Left kidney (tissue), 8 donors: ENCODE measurements at places on chromosomes 12 and 14. TPM values are rescaled to one million over a fixed set of nuclear protein-coding genes. Genes with fewer than 3 reads are reported as not detected.

GRCh38 chr12:5846950-5847349 is 98.1 kb downstream of the ANO2 start:
- no peak for DNase-seq

DNA sequence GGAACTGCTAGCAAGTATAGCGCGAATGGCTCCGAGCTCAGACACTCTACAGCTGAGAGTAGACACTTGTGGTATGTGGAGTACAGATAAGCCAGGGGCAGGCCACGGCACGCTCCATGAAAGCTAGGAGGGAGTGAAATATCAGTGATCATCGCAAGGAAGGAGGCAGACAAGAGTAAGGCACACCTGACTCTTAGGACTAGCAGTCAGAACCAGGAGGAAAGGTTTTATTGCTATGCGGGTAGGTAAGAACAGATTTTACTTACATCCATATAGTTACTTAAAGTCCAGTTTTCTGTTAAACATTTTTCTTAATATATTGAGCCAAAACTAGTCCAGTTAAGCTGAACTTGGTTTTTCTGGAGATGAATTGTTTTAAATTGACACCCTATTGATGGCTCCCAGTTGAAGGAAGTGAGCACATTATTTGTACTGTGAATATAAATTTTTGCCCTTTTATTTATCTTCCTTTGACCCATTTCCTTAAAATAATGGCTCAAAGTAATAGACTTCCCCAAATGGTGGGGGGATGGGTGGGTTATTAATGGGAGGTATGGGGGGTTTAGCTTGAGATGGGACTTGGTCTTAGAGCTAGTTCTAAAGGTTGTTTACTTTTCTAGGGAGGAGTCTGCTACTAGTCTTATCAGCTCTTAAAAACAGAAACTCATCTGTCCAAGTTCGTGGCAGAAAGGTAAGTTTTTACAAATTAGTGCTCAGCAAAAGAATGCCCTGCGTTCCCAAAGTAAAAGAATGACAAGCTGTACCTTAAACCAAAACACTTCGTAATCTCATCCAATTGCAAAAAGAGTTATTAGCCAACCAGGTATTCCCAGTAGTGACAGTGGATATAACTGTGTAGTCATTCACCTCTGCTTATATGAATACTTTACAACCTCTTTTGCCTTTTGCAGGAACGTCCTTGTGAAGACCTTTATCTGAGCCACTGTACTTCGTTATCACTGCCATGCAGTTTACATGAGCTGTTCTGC is 5.8 kb downstream of the HNRNPA1 start:
- no peak for DNase-seq

Gene DIABLO
- polyA plus RNA-seq = 75.2 TPM

- DNase-seq = no peak
These were observed 40.3 kb upstream of the NTF3 start for GRCh38 chr12:5391653-5392052.

DNA sequence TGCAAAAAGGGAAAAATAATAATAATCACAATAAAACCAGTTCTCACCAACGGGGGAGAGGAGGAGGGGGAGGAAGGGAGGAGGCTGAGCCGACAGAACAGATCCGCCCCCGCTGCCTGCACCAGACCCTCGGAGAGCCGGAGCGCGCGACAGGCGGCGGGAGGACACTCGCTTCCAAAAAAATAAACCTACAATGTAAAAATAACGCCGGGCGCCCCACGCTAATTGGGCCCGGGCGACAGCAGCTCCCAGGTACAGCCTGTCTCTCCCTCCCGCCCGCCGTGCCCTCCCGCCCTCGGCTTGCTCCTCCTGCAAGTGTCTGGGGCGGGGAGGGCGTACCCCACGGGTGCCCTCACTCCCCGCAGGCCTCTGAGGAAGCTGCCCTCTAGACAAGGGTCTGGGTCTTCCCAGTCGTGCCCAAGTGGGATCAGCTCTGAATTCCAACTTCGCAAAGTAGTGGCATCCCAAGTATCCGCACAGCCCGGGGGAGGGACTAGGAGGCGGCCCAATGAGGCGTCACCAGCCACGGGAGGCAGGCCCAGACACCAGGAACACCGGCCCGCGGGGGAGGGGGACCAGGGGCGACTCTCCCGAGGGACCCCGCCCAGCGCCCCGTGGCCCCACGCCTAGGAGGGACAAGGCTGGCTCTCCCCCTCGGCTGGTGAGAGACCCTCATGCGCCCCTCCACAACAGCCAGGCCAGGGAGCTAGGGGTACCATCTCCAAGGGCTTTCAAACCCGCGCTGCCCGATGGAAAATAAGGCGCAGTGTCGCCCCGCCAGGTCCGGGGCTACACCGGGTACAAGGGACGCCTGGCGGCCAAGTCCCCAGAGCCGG is 1.0 kb downstream of the NCOR2 start:
- DNase-seq = peak; percentile 83

Gene PTCSC3
- 0.67 TPM for polyA plus RNA-seq

Gene CLEC4D
- polyA plus RNA-seq = 0.43 TPM

Gene SLCO1B1
- not detected for polyA plus RNA-seq

DNA sequence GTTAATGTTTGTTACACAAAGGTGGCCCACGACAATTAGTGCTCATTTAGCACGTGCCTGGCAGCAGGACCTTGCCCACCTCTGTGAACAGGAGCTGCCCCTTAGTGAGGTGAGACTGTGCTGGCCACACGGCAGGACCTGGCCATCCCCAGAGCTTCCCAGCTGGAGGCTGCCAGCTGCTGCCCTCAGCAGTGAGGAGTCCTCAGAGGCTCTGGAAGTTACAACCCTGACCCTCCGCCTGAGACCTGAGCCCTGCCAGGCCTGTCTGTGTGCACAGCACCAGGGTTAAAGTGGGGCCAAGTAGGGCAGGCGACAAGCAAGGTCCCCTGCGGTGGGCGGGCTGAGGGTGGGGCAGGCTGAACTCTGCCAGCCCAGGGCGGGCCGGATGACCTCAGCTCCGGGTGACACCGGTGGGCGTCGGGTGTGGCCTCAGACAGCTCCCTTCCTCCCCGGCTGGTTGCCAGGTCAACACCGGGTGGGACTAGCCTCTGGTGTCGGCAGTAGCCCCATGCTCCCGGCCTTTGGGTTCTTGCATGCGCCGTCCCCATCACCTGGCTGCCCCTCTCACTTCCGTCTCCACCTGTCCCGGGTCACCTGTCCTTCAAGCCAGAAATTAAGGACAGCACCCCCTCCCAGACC is 9.2 kb upstream of the LBHD2 start:
- no peak for DNase-seq

Gene KCNK13
- polyA plus RNA-seq = 0.15 TPM

DNA sequence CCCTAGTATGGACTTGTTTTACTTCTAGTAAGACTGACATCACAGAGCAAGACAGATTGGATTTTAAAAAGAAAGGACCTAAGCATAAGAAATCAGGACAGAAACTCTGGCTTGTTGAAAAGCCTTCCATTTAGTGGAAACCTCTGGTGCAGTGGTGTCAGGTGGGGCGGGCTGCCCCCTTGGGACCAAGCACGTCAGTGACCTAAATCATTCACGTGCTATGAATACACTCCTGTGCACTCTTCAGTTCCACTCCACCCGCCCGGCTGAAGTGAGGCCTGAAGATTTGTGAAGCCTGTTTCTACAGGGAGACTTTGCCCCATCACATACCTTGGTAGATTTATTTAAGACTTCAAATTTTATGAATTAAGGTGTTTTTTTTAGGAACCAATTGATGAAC is 58.2 kb upstream of the STRN3 start:
- DNase-seq = no peak

DNA sequence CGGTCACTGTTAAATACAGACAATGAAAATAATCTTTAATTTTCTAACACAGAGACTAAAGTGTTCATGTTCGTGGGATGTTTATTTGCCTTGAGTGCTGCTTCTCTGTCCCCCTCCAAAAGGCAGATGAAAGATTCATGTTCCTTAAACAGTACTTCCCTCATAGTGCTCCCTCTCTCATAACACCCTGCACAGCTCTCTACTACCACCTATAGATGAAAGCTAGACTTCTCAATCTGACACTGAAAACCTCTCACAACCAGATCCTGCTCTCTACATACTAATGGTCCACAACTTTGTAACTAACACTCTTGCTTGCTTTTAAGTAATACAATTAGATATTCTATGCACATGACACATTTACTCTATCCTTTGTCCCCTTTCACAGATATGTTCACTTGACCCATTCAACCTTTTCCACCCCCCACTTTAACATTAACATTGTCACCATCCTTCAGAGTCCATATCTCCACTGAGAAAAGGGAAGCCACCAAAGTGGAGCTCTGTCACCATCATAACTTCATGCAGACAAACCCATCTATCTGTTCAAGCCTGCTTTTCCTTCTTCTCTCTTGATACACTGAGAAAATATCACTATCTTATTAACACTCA is 266.4 kb upstream of the USP15 start:
- peak; percentile 26 for DNase-seq

Gene JDP2
- 17.0 TPM for polyA plus RNA-seq

- no peak for DNase-seq
These were observed 614 bp upstream of the MARK3 start for GRCh38 chr14:103384450-103385151.

DNA sequence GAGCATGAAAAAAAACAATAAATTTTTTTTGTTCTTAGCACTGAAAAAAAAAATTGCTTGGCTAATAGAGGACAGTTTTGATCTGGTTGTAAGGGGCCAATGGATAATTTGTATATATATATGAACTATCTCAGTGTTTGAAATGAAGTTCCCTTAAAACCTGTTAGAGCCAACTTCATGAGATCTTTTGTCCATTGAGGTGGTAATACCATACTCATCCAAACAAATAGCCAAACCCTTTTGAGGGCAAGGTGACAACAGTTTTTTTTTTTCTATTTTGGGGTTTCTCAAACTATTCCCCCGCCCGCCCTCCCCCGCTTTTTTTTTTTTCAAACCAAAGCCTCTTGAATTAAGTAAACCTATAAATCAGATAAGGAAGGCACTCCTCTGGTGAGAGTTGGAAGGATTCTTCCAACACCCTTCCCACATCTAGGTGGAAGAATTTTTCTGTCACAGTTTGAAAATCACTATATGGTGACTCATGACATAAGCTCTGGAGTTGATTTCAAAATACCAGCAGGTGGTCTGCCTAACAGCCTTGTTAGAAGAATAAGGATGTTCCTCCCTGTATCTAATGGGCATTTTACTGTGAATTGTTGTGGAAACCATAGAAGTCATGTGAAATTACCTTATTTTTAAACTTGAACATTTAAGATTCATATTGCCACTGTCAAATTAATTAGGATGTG is 10.2 kb downstream of the ARHGAP5 start:
- DNase-seq = no peak

Gene PPP1R1A
- 52.6 TPM for polyA plus RNA-seq

GRCh38 chr12:122473543-122474323 is 27.0 kb downstream of the ZCCHC8 start:
- DNase-seq = no peak

- no peak for DNase-seq
These were observed 136.4 kb upstream of the LGR5 start for GRCh38 chr12:71303199-71303598.

DNA sequence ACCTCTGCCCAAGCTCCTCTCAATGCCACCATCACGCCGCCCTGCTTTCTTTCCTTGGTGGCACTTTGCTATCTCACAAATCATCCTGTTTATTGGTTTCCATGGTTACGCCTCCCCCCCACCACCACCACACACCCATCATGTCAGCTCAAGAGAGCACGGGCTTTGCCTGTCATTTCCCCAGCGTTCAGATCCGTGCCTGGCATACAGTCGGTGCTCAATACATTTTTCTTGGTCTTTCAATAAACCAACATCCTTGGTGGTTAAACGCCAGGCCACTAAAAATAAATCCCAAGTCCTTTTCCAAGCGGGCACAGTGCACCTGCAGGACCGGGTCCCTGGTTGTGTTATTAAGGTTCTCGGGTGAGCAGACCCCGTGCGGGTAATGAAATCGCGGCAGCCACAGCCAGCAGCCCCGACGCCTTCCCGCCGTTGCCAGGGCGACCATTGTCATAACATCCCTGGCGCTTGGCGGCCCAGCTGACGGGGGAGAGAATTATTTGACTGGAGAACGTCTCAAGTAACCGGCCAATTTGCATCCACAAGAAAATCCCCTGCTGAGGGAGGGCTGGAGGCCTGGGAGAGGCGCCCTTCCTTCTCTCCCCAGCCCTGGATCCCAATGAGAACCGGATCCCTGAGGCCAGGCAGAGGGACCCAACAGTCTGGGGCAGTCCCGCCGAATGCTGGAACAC is 92.9 kb downstream of the KSR2 start:
- DNase-seq = peak; percentile 76

DNA sequence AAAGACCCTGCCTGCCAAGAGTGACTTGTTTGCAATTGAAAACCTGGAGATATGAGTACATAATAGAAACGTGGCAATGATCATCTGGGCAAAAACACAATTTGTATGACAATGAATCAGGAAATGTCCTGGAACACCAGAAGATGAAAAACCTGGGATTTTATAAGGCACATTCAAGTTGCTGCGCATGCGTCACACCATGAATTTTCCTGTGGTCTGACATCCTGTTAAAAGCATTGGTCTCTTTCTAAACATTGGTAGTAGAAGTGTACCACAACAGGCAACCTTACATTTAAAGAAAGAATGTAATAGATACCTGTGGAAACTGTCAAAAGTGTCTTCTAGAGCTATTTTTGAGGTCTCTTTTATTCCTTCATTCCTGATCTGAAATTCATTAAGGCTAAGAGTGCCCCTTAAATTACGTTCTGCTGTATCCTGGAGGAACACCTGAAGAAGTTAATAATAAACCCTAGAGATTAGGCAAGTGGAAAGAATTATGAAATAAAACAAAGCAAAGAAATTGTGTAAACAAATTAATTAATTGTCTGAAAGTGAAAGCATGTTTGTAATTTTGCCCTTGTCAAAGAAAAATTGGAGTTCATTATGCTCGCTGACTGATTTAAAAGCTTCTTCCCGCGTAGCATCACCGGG is 676.5 kb downstream of the DIO2 start:
- DNase-seq = no peak

- DNase-seq = no peak
These were observed 95.8 kb downstream of the C12orf42 start for GRCh38 chr12:103399986-103400385.

Gene SPIC
- polyA plus RNA-seq = not detected

Gene NEUROD4
- polyA plus RNA-seq = not detected

DNA sequence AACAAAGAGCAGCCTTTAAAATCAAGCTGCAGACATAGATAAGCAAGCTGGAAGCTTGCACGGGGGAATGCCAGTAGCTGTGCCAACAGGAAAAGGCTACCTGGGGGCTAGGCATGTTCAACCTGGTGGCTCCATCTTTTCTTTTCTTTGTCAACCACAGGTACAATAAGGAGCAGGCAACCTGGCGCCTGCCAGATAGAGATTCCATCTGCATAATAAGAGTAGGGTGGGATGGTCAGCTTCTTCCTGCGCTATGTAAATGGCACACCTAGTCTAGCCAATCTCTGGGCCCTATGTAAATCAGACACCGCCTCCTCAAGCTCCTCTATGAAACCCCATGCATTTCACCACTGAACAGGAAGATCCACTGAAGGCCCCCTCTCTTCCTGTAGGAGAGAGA is 87.4 kb upstream of the PKP2 start:
- DNase-seq = no peak
